Liver (tissue), 10 donors: ENCODE measurements at places on chromosomes 1 and 21.

DNA sequence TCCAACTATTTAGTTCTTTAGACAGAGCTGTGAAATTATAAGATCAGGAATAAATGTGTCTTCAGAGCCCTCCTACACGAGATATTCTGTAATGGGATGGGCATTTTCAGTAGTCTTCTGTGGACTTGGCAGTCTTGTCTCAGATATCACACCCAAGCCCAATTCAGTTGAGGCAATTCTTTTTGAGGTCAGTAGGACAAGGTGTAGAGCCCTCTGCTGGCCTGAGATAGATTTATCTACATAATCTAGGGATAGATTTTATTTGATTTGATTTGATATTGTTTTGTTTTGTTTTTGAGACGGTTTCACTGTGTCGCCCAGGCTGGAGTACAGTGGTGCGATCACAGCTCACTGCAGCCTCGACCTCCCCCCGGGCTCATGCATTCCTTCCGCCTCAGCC, 77.5 kb downstream of the FMN2 start:
- H3K4me3 ChIP-seq = no peak overlapping the region
- H3K27me3 ChIP-seq = peaks cover 2% of the 10 kb centered on the region
- no peak overlapping the region for H3K27ac ChIP-seq
- H3K36me3 ChIP-seq = no peaks in the 10 kb centered on the region
- no peak for DNase-seq

DNA sequence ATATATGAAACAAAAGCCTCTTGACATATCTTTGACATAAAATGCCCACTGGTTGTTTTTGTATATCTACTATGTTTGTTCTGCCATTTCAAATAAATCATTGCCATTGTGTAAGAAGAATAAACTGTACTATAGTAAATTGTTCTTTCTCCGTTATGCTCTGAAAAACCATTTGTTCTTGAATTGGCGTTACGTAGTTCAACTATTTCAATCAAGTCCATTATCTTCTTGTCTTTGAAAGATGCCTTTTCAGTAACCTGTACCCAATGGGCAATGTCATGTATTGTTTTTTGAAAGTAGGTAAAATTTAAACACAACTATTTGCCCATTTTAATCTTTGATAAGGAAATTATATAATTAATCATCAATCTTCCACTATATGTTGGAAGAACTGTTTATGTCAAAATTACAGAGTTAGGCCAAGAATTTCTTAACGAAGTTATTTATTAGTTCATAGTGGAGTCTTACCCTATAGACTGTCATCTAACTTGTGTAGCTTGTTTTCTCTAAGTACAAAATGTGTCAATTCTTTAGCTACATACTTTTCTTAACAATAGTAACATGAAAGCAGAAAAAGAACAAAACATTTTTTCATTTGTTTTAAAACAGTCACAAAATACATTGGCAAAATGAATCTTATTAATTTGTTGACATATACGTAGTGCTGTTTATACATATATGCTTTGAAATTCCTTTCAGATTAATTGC, 294.8 kb downstream of the PTPRC start:
- no peaks in the 10 kb centered on the region for H3K36me3 ChIP-seq

GRCh38 chr1:165376041-165376810, 19.7 kb upstream of the LMX1A start:
- H3K27ac ChIP-seq = no peak overlapping the region
- no peaks in the 10 kb centered on the region for H3K36me3 ChIP-seq
- H3K4me1 ChIP-seq = peaks cover 7% of the 10 kb centered on the region
- H3K27me3 ChIP-seq = peaks cover 5% of the 10 kb centered on the region
- DNase-seq = no peak

- H3K27me3 ChIP-seq = no peaks in the 10 kb centered on the region
- H3K4me1 ChIP-seq = no peaks in the 10 kb centered on the region
- no peak overlapping the region for H3K4me3 ChIP-seq
- no peak for DNase-seq
These were observed 23.3 kb downstream of the PIP5K1A start for GRCh38 chr1:151221616-151222015.

DNA sequence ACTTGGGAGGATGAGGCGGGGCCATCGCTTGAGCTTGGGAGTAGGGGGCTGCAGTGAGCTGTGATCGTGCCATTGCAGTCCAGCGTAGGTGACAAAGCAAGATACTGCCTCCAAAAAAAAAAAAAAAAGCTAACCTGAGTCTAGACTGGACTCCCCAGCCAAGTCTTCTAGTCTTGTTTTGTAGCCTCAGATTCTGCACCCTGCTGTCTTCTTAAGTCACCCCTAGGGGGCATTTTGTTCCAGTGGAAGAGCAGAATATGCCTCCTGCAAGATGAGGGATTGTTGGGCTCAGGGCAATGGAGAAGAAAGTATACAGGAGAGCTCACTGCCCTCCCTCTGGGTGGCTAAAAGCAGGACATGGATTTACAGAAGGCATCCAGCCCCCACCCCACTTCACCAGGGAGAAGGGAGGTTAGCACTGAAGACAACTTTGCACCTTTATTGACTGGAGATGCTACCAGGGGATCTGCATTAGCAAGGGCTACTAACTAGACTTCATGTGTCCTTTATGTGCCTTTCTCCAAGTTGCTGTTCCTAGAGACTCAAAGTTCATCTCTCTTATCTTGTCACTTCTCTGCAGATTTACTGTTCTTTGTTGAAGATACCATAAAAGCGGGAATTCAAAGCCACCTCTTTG, 15.3 kb upstream of the RNF187 start:
- H3K27me3 ChIP-seq = peaks cover 12% of the 10 kb centered on the region
- H3K4me1 ChIP-seq = no peaks in the 10 kb centered on the region
- DNase-seq = no peak
- no peak overlapping the region for H3K27ac ChIP-seq

DNA sequence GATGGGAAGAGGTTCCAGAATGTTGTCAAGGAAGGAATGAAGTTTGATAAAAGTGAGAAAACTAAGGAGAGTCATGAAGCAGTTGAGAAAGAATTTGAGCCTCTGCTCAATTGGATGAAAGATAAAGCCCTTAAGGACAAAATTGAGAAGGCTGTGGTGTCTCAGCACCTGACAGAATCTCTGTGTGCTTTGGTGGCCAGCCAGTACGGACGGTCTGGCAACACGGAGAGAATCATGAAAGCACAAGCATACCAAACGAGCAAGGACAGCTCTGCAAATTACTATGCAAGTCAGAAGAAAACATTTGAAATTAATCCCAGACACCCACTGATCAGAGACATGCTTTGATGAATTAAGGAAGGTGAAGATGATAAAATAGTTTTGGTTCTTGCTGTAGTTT, 142.8 kb downstream of the CDC7 start:
- no peaks in the 10 kb centered on the region for H3K36me3 ChIP-seq
- no peaks in the 10 kb centered on the region for H3K27me3 ChIP-seq
- H3K4me3 ChIP-seq = no peak overlapping the region
- DNase-seq = no peak
- no peaks in the 10 kb centered on the region for H3K4me1 ChIP-seq
